AG20443 (cell line): ENCODE measurements at places on chromosomes 13 and 19.

GRCh38 chr19:17074634-17075034 is 618 bp downstream of the HAUS8 start:
- DNase-seq, result no peak

DNA sequence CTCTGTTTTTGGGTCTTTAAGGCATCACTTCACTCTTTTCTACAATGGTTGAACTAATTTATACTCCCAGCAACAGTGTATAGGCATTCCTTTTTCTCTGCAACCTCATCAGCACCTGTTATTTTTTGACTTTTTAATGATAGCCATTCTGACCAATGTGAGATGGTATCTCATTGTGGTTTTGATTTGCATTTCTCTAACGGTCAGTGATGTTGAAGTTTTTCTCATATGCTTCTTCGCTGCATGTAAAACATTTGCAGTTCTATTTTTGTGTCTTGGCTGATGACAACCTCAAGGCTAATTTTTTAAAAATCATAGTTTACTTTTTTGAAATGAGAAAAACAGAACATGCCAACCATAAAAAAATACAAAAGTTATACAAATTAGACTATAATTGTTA is 258.2 kb upstream of the EDNRB start:
- DNase-seq, result no peak

DNA sequence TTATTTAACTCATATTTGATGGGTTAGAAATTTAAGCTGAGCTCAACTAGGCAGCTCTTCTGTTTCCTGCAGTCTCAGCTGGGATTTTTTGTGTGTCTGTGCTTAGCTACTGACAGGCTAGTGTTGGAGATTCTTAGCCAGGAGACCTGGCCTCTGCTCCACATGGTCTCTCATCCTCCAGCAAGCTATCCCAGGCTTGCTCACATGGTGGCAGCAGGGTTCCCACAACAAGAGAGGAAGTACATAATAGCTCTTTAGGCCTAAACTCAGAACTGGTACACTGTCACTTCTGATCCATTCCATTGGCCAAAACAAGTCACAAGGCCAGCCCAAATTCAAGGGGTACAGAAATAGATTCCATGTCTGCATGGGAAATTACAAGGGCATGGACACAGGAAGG is 406.2 kb downstream of the SUCLA2 start:
- no peak for DNase-seq

DNA sequence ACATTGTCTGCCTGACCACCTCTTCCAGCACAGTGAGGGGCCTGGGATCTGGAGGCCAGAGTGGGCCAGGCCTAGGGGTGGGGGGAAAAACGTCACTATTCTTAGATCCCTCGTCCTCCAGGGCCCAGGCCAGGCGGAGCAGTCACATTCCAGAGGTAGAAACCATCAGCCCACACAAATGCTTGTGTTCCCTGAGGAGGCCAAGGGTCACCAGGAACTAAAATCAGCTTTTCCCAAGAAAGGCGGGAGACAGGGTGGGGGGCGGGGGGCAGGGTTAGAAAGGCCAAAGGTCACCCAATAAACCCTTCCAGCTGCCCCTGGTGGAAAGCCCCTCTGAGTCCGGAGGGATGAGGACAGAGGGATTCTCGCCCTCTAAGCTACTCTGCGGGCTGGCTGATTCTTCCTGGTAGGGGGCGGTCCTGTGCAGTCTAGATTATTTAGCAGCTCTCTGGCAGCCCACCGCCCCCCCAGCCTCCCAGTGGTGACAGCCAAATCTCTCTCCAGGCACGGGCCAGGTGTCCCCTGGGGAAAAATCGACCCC is 23.5 kb upstream of the CCL25 start:
- DNase-seq, result peak; percentile 59

DNA sequence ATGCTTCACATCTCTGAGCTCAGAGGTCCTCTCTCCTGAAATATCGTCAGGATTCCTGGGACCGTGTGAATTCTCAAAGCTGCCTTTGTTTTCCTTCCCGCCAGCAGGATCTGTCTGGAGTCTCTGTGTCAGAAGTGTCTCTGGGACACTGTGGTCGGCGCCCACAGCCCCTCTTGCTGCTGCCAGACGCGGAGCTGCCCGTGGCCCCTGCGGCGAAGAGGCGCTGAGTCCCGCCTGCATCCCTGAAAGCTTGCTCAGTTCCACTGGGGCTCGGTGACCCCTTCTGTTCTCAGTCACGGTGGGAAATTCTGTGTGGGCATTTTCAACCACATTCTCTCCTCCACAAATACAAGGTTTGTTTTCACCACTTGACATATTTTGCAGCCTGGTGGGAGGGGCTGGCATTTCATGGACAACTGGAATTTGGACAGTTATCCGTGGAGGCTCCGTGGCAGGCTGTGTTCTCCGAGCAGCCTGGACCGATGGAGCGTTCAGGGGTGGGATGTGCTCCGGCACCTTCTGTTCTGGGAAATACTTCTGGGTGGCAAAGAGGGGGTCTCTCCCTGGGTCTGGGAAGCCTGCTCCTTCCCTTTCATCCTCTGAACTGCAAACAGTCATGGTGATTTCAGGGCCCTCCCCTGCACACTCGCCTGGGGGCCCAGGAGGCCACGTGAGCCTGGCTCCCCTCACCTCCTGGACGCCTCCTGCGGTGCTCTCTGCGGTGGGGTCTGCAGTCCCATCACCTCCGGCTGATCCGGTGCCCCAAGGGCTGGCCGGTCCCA is 42.6 kb upstream of the GRTP1 start:
- no peak for DNase-seq

DNA sequence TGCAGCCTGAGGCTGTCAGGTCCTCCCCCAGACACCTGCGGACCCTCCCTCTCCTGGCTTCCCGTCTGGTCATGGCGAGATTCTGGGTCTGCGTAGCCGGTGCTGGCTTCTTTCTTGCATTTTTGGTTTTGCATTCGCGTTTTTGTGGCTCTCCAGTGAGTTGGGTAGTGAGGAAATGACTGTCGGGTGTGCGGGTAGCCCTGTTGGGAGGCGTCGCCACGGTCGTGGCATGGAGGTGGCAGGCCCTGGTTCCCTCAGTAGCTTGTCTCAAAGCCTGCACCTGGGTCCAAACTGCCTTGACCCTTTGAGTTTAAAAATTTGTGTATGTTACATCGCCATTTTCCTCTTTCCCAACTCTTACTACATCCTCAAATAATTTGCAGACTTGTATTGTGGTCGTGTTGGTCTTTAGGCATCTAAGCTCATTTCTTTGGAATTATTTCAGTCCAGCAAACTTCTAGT is 344 bp downstream of the NHLRC3 start:
- peak; percentile 23 for DNase-seq

- no peak for DNase-seq
Measured at GRCh38 chr13:110131424-110131823, 175.5 kb downstream of the COL4A1 start.

- no peak for DNase-seq
Measured at GRCh38 chr19:2724148-2724557, 3.0 kb upstream of the DIRAS1 start.

DNA sequence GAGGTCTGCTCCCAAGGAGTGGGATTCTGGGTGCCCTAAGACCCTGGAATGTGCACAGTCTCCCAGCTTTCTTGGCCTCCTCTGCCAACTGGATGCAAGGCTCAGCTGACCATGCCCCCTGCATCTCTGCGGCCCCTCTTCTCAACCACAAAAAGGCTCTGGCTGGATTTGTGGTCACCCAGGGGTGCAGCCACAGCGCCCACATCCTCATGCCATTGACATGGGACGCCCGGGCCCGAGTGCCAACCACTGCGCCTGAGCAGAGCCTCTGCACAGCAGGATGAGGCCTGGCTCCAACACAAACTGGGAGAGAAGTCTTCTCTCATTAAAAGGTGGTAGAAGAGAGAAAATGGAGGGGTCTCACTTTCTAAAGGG is 103.5 kb downstream of the FOXO1 start:
- DNase-seq, result no peak

GRCh38 chr19:8659905-8660304 is 29.5 kb downstream of the NFILZ start:
- no peak for DNase-seq

GRCh38 chr13:22114630-22115311 is 443.9 kb downstream of the FGF9 start:
- DNase-seq, result peak; percentile 43

DNA sequence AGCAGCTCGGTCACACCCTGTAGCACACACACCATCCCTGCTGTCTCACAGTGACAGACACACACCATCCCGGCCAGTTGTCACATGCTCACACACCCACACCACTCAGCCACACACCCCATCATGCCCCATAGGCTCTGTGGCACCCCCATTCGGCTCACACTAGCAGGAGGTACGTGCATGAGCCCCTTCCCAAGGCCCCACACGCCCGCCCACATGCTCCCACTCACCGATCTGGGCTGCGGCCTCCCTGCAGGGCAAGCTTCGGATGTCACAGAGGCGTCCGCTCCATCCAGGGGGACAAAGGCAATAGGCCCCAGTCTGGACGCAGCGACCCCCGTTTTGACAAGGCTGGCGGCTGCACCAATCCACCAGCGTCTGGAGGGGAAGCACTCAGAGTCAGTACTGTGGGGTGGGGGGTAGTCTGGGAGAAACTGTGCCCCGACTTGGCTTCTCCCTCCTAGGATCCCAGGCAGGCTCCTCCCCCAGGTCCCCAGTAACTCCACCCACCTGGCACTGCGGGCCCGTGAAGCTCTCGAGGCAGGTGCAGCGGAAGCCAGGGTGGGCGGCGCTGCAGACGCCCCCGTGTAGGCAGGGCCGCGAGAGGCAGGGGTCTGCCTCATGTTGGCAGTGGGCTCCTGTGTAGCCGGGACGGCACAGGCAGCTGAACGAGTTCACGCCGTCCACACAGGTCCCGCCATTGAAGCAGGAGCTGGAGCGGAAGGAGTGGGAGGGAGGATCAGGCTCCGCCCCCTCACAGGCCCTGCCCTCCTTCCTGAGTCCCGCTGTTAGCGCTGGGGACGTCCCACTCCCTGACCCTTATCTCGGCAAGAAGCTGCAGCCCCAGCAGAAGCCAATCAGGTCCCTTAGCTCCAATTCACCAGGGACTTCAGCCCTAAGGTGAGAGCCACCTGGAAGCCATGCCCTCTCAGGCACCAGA is 20.1 kb downstream of the NOTCH3 start:
- no peak for DNase-seq

DNA sequence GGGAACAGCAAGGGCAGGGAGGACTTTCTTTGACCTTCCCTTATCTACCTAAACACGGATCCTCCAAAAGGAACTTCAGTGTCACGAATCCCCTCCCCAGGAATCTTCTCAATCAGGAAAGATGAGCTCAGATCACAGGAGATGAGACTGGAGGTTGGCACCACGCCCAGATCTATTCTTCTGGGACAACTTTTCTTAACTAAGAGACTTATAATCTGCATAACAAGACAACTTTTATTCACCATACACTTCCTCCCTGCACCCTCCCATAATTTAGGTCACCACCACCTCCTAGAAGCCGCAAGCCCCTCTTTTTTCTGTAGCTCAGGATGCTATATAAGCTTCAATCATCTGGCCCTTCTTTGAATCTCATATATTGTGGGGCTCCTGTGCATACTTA is 19.2 kb upstream of the AKT2 start:
- DNase-seq, result no peak

GRCh38 chr19:34502582-34503411 is 21.2 kb downstream of the WTIP start:
- DNase-seq, result peak; percentile 53

DNA sequence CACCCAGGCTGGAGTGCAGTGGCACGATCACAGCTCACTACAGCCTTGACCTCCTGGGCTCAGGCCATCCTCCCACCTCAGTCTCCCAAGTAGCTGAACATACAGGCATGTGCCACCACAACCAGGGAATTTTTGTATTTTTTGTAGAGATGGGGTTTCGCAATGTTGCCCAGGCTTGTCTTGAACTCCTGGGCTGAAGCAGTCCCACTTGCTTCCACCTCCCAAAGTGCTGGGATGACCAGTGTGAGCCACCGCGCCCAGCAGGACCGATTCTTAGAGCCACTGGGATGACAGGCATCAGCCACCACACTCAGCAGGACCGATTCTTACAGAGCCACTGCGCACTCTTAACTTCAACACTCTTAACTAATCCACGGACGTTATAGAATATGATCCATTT is 54.9 kb upstream of the RANBP3 start:
- DNase-seq, result no peak

GRCh38 chr19:6221878-6222746 is 57.7 kb downstream of the MLLT1 start:
- no peak for DNase-seq
